ENCODE measurements at places on chromosomes 1 and 21.

GRCh38 chr1:158035014-158035413 is 41.6 kb downstream of the KIRREL1 start:
- no peak for DNase-seq

DNA sequence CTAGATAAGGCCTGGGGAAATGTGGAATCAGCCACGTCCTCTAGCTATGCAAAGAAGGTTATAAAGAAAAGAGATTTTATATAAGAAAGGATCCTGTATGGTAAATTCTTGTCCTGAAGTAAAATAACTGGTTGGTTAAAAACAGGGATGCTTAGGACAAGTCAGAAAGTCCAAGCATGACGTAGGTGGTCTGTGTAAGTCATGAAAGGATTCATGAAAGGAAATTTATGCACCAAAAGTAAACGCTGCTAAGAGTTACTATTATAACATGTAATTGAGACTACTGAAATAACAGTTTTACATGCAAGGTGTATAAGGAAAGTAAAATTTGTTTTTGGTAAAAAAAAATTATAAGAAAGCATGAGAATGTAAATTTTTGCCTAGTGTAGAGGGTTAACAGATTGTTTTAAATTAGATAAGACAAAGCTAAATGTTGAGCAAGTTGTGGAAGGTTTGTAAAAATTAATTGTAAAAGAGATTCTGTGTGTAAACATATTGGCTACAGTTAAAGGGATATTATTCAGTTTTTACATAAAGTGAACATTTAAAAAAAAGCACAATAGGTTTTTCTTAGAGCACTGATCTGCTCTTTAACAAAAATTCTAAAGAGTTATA is 43.9 kb downstream of the PIGK start:
- no peak for DNase-seq

DNA sequence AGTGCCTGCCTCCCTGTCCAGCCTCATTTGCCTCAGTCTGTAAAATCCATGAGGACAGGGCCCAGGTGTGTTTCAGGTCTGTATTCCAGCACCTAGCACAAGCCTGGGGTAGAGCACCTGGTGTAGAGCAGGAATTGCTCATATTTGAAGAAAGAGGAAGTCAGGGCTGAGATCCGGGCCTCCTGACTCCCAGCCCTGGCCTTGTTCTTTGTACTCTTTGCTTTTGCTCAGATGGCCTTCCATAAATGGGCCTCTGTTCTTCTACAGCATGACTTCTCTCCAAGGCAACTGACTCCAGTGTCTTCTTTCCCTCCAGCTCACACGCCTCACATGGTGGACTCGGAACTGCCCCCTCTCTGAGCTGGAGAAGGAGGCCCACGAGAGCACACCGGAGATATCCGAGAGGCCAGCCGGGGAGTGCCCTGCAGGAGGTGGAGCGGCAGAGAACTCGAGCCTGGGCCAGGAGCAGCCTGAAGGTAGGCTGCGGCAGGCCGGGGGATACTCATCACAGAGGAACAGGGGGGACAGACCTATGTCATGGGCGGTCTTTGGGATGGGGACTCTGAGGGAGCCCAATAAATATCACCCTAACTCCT is 19.7 kb downstream of the SLC5A9 start:
- no peak for DNase-seq

- DNase-seq = no peak
These were observed 897 bp downstream of the COL16A1 start for GRCh38 chr1:31702836-31703404.

DNA sequence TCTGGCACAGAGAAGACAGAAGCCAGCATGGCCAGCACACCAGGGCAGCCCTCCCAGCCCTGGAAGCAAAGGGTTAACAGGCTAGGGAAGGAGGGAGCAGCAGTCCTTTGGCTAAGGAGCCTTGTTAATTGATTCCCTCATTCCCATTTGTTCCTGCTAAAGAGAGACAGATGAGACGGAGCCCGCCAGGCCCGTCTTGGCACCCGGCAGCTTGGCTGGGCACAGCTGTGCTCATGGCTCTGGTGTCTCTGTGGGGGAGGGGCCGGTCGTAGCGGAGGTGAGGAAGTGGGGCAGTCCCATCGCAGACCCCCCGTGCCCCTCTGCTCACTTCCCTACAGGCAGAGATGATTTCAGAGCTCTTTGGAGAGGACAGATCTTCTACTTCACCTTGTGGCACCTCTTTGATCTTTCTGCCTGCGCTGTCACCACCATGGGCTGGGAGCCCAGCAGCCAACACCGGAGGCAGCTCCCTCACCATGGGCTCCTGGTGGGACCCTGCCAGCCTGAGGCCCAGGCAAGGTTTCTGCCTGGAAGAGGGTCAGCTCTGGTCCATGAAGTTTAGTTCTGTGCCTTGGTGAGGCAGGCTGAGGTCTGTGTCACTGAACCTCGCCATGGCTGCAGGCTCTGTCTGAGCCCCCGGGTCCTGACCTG is 38.0 kb downstream of the FOXO6 start:
- DNase-seq = no peak

- DNase-seq = no peak
These were observed 108.5 kb upstream of the KIF26B start for GRCh38 chr1:245046315-245046714.

GRCh38 chr1:234398849-234399381 is 25.7 kb downstream of the COA6 start:
- DNase-seq = no peak

GRCh38 chr1:227891955-227892488 is 55.7 kb downstream of the WNT9A start:
- no peak for DNase-seq

DNA sequence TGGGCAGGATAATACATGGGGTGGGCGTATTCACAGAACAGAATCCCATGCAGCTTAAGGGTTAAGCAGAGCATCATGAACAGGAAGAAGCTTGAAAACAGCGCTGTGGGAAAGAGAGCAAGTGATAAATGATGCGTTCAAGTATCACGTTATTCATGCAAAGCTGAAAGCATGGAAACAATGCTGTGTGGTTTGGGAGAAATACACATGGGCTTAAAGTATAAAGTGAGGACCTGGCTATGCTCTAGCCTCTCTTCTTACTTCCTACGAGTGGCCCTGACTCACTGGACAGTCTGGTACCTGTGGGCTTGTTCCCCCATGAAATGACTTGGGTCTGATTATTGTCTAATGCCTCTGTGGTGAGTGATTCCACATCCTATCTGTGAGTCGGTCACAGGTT is 25.7 kb downstream of the TMPRSS2 start:
- DNase-seq = no peak

GRCh38 chr21:15809065-15809464 is 79.3 kb downstream of the USP25 start:
- no peak for DNase-seq

GRCh38 chr1:157838966-157839365 is 2.6 kb downstream of the CD5L start:
- DNase-seq = no peak

- no peak for DNase-seq
These were observed 413.7 kb downstream of the PTPRU start for GRCh38 chr1:29650041-29650400.

DNA sequence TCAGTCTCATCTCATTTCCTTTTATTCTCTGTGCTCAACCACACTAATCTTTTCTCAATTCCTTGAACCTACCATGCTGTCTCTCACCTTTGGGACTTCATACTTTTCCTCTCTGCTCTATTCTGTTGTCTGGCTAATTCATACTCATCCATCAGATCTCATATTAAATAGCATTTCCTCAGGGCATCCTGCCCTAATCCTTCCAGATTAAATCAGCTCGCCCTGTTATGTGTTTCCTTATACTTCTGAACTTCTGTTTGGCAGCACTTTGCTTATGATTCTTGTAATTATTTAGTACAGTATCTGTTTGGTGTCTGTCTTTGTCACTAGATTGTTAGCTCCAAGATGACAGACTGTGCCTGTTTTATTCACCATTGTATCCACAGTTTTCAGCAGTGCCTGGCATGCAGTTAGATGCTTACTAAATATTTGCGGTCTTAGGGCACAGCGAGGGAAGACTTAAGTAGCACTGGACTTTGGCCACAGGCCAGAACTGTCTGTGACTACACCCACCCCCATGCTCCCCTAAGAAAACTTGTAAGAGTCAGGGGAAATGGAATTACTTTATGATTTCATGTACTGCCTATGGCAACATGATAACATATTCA is 9.9 kb upstream of the CAP1 start:
- no peak for DNase-seq

GRCh38 chr1:13951793-13952751 is 252.1 kb downstream of the PRDM2 start:
- no peak for DNase-seq

GRCh38 chr1:42420911-42421585 is 34.8 kb downstream of the ZMYND12 start:
- DNase-seq = no peak

DNA sequence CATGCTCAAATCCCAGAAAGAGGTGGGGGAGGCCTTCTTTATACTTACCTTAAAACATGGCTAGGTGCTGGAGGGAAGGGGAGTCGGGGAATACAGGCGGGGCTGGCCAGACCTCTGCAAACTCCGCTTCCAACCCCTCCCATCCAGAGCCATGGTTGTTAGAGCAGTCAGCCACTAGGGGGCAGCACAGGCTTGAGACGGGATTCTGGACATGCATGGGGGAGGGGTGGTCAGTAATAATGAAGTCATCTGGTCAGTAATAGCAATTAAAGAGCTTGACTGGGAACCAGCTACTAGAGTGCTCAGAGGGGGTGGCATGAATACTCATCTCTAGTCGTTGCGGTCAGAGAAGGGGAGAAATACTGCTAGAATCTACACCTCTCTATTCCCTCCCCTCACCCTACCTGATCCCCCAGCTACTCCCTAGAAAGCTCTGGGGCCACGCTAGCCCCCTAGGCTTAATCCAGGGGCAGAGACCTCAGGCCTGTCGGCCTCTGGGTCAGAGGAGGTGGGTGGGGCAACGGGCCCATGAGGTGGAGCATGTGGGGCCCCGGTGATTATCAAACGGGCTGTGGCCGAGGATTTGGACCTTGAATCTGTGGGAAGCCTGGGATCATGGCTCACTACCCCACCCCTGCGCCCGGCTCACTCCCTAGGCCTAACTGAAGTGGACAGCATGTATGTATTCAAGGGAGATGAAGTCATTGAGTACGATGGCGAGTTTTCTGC is 2.9 kb downstream of the CASQ1 start:
- DNase-seq = peak; percentile 88

- no peak for DNase-seq
These were observed 47.3 kb upstream of the LYPLAL1 start for GRCh38 chr1:219126377-219126776.

DNA sequence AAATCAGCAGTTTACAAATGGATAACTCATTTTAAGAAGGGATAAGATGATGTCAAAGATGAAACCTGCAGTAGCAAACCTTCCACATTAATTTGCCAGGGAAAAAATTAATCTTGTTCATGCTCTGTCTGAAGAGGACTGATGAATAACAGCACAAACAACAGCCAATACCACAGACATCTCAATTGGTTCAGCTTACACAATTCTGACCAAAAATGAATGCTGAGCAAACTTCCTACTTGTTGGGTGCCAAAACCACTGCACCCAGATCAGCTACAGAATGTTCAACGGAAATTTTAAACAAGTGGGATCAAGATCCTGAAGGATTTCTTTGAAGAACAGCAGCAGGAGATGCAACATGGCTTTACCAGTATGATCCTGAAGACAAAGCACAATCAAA is 98.3 kb downstream of the COQ8A start:
- DNase-seq = no peak

DNA sequence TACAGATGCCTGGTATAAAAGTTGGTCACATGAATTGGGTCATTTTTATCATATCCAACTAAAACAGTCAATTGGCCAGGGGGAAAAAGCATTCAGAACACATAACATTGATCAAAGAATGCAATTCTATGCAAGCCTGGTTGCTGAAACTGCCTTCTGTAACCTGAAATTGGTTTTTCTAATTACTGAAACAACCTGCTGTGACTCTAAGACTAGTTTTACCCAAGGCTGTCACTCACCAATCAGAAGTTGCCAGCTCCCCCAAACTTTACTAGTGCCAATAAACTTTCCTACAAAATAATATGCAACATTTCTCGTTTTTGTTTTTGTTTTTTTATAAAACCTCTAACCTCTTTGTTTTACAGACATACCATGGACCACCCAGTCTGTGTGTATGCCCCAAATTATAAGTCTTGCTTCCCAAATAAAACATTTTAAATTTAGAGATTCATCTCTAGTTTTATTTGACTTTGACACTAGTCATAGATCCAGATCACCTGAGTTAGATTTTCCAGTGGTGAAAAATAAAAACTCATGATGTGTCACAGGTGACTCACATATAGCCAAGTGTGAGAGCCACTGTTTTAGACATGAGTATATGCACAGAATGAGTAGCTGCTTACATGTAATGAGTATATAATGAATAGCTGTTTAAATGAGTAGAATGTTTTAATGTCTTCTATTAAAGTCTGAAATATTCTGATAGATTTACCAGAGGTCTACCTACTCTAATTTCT is 64.2 kb upstream of the CR2 start:
- no peak for DNase-seq

GRCh38 chr1:29696656-29697390 is 460.5 kb downstream of the PTPRU start:
- DNase-seq = no peak

GRCh38 chr1:35629051-35629450 is 12.3 kb downstream of the PSMB2 start:
- no peak for DNase-seq

DNA sequence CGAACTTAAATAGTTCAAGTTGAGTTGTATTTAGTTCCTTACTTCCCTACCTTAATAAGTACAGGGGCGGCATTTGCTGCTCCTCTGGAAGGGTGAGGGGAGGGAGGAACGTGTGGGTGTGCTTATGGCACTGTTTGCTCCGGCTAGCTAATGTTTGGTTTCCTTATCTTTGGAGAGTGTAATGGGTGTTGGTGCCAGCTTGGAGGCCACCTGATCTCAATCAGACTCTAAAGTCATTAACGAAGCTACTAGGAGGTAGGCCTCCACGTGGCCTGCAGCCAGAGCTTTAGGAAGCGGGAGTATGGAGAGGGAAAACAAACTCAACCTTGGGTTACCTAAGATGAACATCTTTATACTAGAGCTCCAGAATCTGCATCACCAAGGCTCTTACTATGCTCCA is 43.0 kb upstream of the RAP1A start:
- DNase-seq = no peak
